Activated CD4-positive, alpha-beta T cell treated with anti-CD3 and anti-CD28 coated beads, Interleukin-2, amount 50 U/mL, for 4 hours (primary cell): ENCODE measurements at places on chromosomes 1 and 21.

DNA sequence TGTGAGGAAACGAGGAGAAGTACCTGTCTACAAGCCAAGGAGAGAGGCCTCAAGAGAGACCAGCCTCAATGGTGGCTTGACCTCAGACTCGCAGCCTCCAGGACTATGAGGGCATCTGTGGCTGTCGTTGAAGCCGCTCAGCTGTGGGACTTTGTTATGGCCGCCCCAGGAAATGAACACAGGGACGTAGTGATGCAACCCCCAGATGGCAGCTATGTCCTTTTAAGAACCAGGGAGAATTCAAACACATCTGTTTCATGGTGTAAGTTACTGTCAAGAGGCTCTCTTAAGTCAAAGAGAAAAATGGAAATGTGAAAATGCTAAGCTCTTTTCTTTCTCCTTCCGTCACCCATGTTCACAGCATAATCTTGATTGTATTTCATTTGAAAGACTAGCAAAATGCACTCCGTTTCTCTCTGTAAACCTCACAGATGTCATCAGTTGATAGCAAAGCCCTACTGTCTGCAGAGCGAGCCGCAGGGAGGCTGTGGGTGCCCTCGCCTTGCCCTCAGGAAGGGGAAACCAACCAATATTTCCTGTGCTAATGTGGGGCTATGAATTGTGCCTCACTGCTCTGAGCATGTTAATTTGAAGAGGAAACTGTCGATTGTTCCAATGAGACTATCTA, 21.3 kb downstream of the UBASH3A start:
- DNase-seq = peak; percentile 58

GRCh38 chr1:186002406-186002805, 268.2 kb downstream of the HMCN1 start:
- DNase-seq = no peak

- no peak for DNase-seq
Observed at GRCh38 chr1:117810553-117810952, 118.9 kb downstream of the GDAP2 start.

- no peak for DNase-seq
Observed at GRCh38 chr1:182281541-182281940, 110.0 kb downstream of the GLUL start.
